ENCODE measurements at places on chromosomes 16 and 17. TPM values are rescaled to one million over a fixed set of nuclear protein-coding genes. Genes with fewer than 3 reads are reported as not detected.

- no peaks in the 10 kb centered on the region for H3K27me3 ChIP-seq
- peaks cover 6% of the 10 kb centered on the region for H3K4me1 ChIP-seq
- no peak for DNase-seq
Measured at GRCh38 chr17:14355556-14355955, 54.7 kb downstream of the HS3ST3B1 start.

GRCh38 chr16:12344577-12345343 lies 368.2 kb downstream of the SNX29 start:
- no peaks in the 10 kb centered on the region for H3K27me3 ChIP-seq
- H3K36me3 ChIP-seq: no peaks in the 10 kb centered on the region
- no peaks in the 10 kb centered on the region for H3K4me1 ChIP-seq
- H3K4me3 ChIP-seq: no peak overlapping the region
- H3K27ac ChIP-seq: no peak overlapping the region

SLC12A3 gene
- total RNA-seq: not detected

LRRC75A gene
- 5.5 TPM for total RNA-seq

GRCh38 chr16:28098959-28099945 lies 35.7 kb upstream of the GSG1L start:
- H3K36me3 ChIP-seq: peaks cover 25% of the 10 kb centered on the region
- H3K27me3 ChIP-seq: no peaks in the 10 kb centered on the region
- H3K4me1 ChIP-seq: peaks cover 2% of the 10 kb centered on the region
- no peak overlapping the region for H3K4me3 ChIP-seq

GRCh38 chr16:64864232-64864809 lies 257.5 kb downstream of the CDH11 start:
- DNase-seq: no peak
- no peaks in the 10 kb centered on the region for H3K27me3 ChIP-seq
- no peak overlapping the region for H3K4me3 ChIP-seq
- H3K4me1 ChIP-seq: no peaks in the 10 kb centered on the region

SLC5A10 gene
- total RNA-seq: not detected

NPIPA8 gene
- total RNA-seq: 16.0 TPM

DNA sequence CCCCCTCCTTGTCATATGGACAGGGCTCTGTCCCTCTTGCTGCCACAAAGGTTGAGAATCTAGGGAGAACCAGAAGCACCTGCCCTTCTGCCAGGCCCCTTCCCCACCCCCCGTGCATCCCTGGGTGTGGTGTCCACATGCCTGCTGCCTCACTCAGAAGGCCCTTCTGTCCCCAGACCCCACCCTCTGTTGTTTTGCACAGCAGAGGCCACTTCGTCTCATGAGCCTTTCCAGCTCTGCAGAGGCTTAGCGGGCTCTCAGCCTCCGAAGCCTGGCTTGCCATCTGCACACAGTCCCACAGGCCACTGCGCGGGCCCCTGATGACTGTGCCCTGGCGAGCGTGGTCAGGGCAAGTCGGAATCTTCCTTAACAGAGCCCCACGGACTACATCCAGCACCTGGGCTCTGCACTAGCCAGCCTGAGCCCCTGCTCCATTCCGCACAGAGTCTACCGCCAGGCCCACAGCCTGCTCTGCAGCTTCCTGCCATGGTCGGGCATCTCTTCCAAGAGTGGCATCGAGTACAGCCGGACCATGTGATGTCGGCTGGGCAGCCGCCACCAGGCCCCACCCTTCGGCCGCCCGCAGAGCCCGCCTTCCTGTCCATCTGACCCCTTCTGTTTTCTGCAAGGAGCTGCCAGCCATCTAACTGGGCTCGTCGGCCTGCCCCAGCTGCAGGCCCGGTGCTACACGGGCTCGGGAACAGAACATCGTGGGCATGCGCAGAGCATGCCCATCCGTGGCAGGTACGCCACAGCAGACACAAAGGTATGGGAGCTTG lies 10.8 kb downstream of the C16orf90 start:
- H3K36me3 ChIP-seq: peaks cover 4% of the 10 kb centered on the region
- DNase-seq: no peak
- no peak overlapping the region for H3K4me3 ChIP-seq

DNA sequence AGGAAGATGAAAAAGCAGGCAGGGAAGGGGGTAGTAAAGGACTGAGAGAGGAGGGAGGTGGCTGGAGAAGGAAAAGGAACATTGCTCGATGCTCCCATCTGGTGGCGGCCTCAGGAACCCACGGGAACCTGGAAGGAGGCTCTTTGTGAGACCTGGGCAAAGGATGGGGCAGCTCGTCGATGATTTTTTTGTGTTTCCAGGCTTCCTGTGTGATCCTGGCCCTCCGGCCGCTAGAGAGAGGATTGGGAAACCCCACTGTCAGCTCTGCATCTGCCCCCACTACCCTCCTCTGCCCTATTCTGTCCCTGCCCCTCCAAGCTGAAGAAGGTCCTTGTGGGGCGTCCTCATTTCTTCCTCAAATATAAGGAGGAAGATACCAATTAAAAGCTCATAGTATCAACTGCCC lies 6.6 kb downstream of the WFIKKN2 start:
- no peaks in the 10 kb centered on the region for H3K27me3 ChIP-seq
- no peaks in the 10 kb centered on the region for H3K4me1 ChIP-seq
- peak; percentile 66 for DNase-seq
- H3K36me3 ChIP-seq: no peaks in the 10 kb centered on the region
- H3K4me3 ChIP-seq: no peak overlapping the region

- peaks cover 9% of the 10 kb centered on the region for H3K4me1 ChIP-seq
- no peak overlapping the region for H3K27ac ChIP-seq
- H3K27me3 ChIP-seq: no peaks in the 10 kb centered on the region
- peaks cover 15% of the 10 kb centered on the region for H3K36me3 ChIP-seq
- DNase-seq: no peak
Measured at GRCh38 chr17:82722341-82723013, 6.0 kb downstream of the FN3KRP start.

DNA sequence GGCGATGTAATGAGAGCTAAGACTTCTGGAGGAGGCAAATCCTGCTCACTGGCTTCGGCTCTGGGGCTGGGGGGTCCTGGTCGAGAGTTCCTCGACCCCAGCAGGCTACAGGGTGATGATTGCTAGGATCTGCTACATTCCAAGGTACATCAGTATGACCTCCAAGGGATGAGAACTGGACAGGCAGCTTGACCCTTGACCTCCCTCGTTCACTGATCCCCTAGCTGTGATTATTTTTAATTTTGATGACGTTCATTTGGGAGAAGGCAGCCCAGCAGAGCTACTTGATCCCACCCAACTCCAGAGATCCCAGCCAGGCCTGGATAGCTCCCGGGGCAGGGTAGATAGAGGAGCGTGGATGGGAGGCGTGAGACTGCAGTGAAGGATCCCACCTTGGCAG lies 242.3 kb downstream of the MAF start:
- H3K4me1 ChIP-seq: peaks cover 2% of the 10 kb centered on the region
- no peak for DNase-seq
- no peaks in the 10 kb centered on the region for H3K36me3 ChIP-seq
- no peak overlapping the region for H3K4me3 ChIP-seq
- peaks cover 12% of the 10 kb centered on the region for H3K27me3 ChIP-seq

- peaks cover 39% of the 10 kb centered on the region for H3K4me1 ChIP-seq
- H3K27ac ChIP-seq: peak overlapping the region; percentile 7
- DNase-seq: peak; percentile 51
- no peak overlapping the region for H3K4me3 ChIP-seq
Measured at GRCh38 chr16:68229431-68230175, 6.3 kb downstream of the ESRP2 start.

MPP3 gene
- not detected for total RNA-seq

- no peak overlapping the region for H3K27ac ChIP-seq
- H3K27me3 ChIP-seq: peaks cover 6% of the 10 kb centered on the region
Measured at GRCh38 chr17:55677446-55677845, 45.2 kb downstream of the TMEM100 start.

DNA sequence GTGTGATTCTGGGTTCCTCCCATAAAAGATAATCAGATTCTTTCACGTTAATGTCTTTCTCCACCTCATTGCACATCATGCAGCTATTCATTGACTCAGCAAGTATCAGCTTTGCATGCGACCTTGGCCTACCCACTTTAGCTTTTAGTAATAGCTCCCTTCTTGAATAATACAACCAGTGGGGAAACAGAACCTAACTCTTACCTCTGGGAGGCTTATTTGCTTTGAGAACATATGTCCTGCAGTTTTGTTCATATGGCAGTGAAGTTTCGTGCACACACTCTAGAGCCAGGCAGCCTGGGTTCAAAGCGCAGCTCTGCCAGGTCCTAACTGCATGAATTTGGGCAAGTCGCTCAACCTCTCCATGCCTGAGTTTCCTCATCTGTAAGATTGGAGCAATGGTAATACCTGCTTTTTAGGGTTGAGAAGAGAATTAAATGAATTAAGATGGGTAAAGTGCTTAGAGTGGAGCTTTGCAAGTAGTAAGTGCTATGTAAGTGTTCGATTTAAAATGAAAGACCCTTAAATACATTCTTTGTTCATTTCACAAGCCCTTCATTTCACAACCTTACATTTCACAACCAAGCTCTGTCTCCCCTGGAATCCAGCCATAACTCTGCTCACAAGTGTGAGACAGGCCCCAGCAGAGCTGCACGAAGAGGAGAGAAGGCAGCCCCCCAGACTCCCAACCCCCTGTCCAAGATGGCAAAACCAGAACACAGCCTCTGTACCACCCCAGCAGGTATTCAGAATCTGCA lies 29.3 kb downstream of the MAPT start:
- H3K36me3 ChIP-seq: peaks cover 5% of the 10 kb centered on the region
- H3K4me1 ChIP-seq: peaks cover 2% of the 10 kb centered on the region
- H3K27me3 ChIP-seq: peaks cover 13% of the 10 kb centered on the region
- no peak overlapping the region for H3K4me3 ChIP-seq
- no peak overlapping the region for H3K27ac ChIP-seq

- no peak overlapping the region for H3K27ac ChIP-seq
- H3K27me3 ChIP-seq: no peaks in the 10 kb centered on the region
- no peaks in the 10 kb centered on the region for H3K4me1 ChIP-seq
- H3K36me3 ChIP-seq: no peaks in the 10 kb centered on the region
Measured at GRCh38 chr16:7615565-7615964, 282.9 kb downstream of the RBFOX1 start.

GLP2R gene
- not detected for total RNA-seq

DNA sequence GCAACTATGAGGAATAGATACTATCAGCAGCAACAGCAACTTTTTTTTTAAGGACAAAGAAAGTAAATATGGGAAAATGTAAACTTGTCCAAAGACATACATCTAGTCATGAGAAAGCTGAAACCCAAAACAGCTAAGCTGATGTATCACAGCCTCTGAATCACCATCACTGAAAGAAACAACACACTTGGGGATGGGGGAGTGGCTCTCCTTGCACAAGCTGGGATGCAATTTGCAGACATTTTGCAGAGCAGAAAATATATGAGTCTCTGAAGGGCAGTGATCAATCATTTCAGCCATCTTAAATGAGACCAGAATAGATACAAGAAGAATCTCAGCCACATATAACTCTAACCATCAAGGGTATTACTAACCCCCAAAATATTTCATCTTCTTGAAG lies 79.1 kb downstream of the GRIN2A start:
- no peaks in the 10 kb centered on the region for H3K27me3 ChIP-seq
- no peaks in the 10 kb centered on the region for H3K36me3 ChIP-seq
- DNase-seq: no peak
- H3K4me3 ChIP-seq: no peak overlapping the region
- H3K4me1 ChIP-seq: no peaks in the 10 kb centered on the region
- H3K27ac ChIP-seq: no peak overlapping the region

- H3K36me3 ChIP-seq: no peaks in the 10 kb centered on the region
- no peaks in the 10 kb centered on the region for H3K4me1 ChIP-seq
- no peak overlapping the region for H3K27ac ChIP-seq
- peaks cover 2% of the 10 kb centered on the region for H3K27me3 ChIP-seq
Measured at GRCh38 chr16:51035110-51035498, 116.0 kb downstream of the SALL1 start.

- H3K36me3 ChIP-seq: peaks cover 6% of the 10 kb centered on the region
- no peak for DNase-seq
- peak overlapping the region; percentile 3 for H3K27ac ChIP-seq
- H3K4me1 ChIP-seq: peaks cover 11% of the 10 kb centered on the region
- H3K27me3 ChIP-seq: peaks cover 16% of the 10 kb centered on the region
Measured at GRCh38 chr17:80998748-80999535, 7.3 kb downstream of the CHMP6 start.

GRCh38 chr17:59858932-59859331 lies 33.8 kb downstream of the TUBD1 start:
- peaks cover 12% of the 10 kb centered on the region for H3K4me1 ChIP-seq
- H3K27me3 ChIP-seq: no peaks in the 10 kb centered on the region
- no peak overlapping the region for H3K27ac ChIP-seq
- H3K36me3 ChIP-seq: peaks cover 14% of the 10 kb centered on the region

CYGB gene
- total RNA-seq: not detected

DNA sequence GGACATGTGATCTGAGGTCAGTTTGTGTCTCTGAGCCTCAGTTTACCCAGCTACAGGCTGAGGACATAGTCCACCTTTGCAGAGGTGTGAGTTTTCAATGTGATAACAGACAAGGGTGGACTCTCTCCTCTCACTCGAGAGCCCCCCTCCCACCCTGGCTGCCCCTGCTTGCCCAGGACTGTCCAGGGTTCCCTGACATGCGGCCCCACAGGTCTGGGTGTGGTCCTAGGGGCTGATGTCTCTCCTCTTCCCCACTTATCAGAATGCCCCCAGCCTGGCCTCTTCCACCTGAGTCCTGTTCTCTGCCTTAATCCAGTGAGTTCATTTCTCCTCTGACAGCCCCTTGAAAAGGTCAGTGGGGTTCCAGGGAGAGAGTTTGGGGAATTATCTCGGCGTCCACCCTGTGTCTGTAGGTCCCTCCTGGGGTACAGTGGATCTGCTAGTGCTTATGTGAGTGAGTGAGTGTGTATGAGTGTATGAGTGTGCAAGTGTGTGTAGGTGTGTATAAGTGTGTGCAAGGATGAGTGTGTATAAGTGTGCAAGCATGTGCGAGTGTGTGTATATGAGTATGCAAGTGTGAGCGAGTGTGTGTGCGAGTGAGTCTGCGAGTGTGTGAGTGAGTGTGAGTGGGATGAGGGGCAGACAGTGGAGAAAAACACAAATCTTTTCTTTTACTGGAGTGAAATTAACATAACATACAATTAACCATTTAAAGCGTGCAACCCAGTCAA lies 175.0 kb downstream of the IRF8 start:
- no peaks in the 10 kb centered on the region for H3K36me3 ChIP-seq
- H3K27ac ChIP-seq: no peak overlapping the region
- no peaks in the 10 kb centered on the region for H3K4me1 ChIP-seq

DNA sequence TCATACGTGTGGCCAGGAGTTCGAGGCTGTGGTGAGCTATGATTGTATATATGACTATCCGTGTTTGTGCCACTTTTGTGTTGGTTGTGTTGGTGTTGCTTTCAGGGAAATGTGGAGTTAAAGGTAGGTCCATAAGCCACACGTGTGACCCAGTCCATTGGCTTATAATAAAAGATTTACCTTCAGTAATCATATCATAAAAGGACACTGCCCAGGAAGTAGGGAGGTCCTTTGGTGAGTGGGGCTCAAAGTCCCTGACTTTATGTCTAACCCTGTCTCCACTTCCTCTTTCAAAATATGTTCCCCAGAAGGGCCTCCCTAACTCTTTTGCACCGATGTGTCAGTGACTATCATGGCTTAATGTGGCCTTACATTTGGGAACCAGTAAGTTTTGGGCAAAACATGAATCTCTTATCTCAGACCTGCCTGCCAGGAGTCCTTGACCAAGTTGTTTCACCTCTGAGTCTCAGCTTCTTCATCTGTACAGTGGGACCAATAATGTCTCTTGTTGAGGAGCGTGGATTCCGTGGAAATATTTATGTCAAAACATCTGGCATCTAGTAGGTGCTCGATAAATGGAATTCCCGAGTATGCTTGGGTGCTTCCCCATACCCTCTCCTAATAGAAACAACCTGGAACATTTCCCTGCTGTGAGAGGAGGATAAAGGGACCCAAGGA lies 4.8 kb downstream of the TNP2 start:
- H3K4me1 ChIP-seq: peaks cover 39% of the 10 kb centered on the region
- peak overlapping the region; percentile 76 for H3K4me3 ChIP-seq
- no peak for DNase-seq
- H3K36me3 ChIP-seq: peaks cover 3% of the 10 kb centered on the region
- no peaks in the 10 kb centered on the region for H3K27me3 ChIP-seq

TEKT5 gene
- total RNA-seq: not detected

MYADML2 gene
- not detected for total RNA-seq
